ENCODE measurements at places on chromosomes 4 and X.

DNA sequence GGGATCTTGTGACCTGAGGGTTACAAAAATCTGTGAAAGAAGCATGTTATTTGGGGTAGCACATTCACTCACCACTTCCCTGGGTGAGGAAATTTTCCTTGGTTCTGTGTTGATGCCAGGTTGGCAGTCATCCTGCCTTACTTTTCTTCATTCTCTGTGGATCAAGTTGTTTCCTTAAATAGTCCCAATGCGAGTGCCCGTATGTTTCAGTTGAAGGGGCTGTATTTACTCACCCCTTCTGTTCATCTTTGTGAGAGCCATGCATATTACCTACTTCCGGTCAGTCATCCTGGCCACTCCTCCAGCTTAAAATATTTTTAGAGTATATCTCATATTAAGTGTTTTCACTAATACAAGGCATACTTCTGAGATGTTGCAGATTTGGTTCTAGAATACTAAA lies 2.6 kb upstream of the UGT2B7 start:
- DNase-seq = no peak

GRCh38 chr4:98778206-98778605 lies 119.8 kb upstream of the TSPAN5 start:
- DNase-seq = no peak

- DNase-seq = no peak
Measured at GRCh38 chrX:626745-627509, 3.7 kb upstream of the SHOX start.

DNA sequence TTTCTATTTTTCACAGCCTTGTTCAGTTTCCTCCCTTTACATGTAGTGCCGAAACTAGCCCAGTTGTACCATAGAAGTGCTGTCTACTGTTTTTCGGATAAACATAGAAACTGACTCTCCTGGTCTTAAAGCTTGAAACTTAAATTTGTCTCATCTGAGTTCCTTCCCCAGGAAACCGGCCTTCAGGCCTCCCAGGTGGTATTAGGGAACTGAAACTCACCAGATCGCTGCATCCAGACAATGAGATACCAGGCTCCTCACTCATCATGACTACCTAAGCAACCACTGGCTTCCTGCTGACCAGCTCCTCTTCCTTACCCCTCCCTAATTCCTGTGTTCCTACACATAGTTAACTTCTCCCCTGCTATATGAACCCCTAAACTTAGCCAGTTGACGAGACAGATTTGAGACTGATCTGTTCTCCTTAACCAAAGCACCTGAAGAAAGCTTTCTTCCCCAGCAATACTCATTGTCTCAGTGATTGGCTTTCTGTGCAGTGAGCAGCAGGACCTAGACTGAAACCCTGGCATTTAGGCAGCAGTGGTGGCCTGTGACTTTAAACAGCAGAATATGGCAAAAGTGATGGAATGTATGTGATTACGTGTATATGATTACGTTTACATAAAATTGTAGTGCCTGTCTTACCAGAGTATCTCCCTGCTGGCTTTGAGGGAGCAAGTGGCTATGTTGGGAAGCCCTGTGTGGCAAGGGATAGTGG lies 959.1 kb upstream of the LCORL start:
- no peak for DNase-seq

DNA sequence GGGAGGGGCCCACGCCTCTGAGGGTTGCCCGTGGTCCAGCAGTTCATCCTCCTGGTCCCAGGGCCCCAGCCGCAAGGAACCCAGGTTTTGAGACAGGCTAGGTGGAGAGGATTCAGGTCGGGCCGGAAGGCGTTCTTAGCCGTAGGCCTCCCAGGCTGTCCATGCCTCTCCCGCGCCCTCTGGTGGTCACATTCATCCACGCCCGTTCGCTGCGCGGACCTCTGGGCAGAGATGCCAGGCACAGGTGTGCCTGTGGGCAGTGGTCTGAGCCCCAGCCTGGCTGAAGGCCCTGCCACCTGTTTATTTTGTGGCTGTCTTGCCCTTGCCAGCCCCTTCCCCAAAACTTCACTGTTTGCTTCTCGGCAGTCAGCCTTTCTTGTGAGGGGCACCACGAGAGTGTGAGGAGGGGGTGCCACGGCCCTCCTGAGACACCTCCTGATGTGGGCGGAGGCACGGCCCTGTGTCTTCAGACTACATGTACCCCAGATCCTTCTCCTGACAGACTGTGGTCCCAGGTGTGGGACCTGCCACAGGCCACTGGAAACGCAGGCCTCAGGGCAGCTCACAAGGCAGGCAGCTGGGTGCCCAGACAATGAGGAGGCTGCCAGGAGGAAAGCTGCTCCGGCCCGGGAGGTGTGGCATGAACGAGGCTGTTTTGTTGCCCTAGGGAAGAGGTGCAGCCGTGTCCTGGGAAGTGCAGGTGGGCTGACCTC lies 5.0 kb downstream of the UVSSA start:
- DNase-seq = peak; percentile 63

DNA sequence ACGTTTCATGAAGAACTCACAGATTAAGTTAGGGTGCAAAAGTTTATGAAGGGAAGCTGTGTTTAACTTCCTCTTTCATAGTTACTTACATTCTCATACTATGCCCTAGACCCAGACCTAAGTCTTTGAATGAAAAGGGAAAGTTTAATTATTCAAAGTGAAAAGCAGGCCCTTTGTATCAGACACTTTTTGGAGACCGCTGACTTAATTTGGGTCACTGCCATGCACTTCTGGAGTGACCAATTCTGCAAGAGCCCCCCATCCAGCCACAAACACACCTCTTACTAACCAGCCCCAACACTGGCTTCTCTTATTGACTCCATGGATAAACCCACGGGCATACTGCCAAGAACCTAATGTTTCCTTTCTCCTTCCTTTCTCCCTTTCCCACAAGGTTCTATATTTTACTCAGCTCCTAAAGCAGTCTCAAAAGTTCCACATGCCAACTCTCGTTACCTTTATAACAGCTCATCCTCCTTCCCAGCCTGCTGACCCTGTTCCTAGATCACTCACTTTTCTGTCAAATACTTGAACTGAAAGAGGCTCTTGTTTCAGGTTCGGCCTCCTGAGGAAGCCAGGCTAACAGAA lies 34.5 kb downstream of the ABCE1 start:
- no peak for DNase-seq

GRCh38 chr4:26763648-26764047 lies 97.0 kb upstream of the STIM2 start:
- DNase-seq = no peak

DNA sequence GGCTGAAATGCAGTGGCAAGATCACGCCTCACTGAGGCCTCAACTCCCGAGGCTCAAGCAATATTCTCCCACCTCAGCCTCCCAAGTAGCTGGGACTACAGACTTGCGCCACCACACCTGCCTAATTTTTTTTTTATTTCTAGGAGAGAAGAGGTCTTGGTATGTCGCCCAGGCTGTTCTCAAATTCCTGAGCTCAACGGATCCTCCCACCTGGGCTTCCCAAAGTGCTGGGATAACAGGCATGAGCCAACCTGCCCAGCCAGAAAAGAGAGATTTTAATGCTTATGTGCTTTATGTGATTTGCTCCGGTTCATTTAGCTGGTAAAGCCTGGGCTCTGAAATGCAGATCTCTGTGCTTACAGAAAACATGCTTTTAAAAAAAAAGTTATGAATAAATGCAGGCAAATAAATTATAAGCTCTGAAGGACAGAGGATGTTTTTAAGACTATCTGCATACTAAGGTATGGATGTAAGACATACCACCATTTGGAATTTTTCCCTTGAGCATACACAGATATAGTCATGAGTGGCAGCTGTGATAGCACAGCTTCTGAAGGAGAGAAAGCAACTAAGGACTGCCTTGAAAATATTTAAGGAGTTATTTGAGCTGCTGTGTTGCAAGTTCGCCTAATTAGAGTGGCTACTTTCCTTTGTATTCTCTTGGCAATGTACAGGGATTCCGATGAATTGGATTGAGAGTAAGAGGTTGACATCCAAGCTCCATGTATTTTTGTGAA lies 13.8 kb downstream of the GUCY1B1 start:
- no peak for DNase-seq

- no peak for DNase-seq
Measured at GRCh38 chr4:71713611-71714203, 70.2 kb downstream of the GC start.

DNA sequence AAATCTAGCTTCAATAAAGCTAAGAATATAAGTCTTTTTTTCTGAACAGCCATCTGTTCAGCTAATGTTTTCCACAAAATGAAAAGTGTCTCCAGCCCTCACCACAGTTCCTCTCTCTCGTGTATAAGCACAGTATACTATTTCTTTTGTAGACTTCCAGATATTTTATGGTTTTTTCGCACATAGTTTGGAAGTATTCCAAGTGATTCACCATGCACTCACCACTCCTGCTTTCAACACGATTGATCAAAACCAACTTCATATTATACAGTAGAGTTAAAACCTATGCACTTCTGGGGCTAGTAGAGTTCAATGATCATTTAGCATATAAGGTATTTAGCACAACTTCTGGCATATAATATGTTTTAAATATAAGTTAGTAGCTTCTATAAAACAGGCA lies 105.8 kb upstream of the DCAF12L1 start:
- DNase-seq = no peak

DNA sequence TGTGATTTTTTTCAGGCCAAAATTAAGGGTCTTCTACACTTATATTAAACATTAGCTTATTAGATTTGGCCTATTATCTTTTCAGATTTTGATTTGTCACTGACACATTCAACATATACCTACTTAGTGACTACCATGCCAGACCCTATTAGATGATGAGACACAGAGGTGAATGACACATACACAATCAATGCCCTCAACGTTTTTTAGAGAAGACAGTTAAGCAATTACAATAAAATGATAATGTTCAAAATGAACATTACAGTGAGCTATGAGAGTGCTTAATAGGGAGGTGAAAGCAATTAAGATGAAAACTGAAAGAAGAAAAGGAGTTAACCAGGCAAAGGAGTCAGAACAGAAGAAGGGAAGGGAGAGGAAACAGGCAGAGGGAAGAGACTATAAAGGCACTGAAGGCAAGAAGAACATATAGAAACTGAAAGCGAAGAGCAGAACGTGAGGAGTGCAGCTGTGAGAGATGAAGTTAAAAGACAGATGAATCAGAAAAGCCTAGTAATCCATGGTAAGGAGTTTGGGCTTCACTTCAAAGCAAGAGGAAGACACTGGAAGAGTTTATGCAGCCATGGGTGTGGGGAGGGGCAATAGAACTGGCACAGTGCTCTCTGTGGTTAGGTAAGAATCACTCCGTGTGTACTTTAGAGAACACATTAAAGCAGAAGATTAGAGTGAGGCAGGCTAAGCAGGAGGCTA lies 119.0 kb downstream of the REELD1 start:
- no peak for DNase-seq

DNA sequence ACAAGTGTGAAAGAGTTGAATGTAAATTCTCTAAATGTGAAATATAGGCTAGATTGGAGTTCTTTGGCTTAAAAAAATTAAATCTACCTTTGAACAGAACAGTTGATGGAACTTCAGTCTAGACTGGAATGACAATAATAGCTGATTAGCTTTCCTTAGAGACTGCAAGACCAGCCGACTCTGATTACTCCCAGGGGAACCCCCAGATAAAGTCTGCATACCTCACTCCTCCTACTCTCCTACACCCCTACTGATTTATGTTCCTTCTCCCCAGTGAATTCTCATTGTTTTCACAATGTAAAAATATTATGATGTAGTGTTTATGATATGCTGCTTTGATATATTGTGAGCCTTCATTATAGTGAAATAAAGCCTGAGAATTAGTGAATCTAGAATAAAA lies 241.3 kb downstream of the CFAP299 start:
- no peak for DNase-seq

- no peak for DNase-seq
Measured at GRCh38 chr4:108454227-108454626, 166.1 kb upstream of the RPL34 start.

- no peak for DNase-seq
Measured at GRCh38 chrX:42540146-42540545, 237.8 kb downstream of the PPP1R2C start.

- no peak for DNase-seq
Measured at GRCh38 chr4:80007745-80008149, 65.3 kb downstream of the ANTXR2 start.

DNA sequence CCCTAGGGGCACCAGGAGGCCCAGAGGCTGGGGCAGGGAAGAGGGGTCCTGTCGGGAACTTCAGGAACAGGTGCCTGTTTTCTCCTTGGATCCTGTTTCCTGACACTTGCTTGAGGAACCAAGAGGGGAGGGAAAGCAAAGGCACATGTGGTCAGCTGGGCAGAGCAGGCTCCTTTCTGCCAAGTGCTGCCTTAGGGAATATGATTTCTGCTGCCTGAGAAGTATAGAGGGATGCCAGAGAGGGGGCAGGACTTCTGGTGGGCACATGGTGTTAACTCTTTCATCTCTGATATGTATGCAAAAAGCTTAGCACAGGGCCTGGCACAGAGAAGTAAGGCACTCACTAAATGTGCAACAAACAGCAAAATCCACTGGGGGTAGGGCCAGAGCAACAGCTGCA lies 51.2 kb upstream of the PJA1 start:
- no peak for DNase-seq

DNA sequence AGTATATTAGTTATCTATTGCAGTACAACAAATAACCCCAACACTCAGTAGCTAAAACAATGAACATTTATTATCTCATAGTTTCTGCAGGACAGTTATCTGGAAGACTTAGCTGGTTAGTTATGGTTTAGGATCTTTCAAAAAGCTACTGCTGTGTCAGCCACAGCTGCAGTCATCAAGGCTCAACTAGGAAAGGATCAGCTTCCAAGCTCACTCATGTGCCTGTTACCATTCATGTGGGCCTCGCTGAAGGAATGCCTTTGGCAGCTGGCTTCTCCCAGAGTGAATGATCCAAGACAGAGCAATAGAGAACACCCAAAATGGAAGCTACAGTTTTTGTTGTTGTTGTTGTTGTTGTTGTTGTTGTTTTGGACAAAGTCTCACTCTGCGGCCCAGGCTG lies 13.5 kb upstream of the PRSS48 start:
- DNase-seq = no peak

- no peak for DNase-seq
Measured at GRCh38 chr4:45701621-45702020, 422.2 kb downstream of the GABRG1 start.

DNA sequence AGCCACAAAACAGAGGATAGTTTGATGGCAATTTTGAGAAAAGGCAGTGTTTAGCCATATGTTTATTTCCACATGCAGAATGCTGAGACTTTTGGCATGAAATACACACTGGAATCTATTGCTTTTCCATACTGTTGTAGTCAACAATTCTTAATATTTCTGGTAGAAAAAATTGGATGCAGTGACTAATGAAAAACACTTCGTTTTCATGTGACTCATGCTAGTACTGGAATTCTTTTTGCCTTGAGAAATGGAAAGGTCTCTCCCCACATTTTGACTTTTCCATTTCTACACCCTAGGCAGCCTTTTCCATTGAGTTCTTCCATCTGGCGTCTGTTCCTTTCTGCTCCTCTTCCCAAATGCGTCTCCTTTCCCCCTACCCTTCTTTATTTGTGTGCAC lies 425.2 kb upstream of the FTHL17 start:
- no peak for DNase-seq

- no peak for DNase-seq
Measured at GRCh38 chrX:79506001-79506400, 138.9 kb upstream of the ITM2A start.

DNA sequence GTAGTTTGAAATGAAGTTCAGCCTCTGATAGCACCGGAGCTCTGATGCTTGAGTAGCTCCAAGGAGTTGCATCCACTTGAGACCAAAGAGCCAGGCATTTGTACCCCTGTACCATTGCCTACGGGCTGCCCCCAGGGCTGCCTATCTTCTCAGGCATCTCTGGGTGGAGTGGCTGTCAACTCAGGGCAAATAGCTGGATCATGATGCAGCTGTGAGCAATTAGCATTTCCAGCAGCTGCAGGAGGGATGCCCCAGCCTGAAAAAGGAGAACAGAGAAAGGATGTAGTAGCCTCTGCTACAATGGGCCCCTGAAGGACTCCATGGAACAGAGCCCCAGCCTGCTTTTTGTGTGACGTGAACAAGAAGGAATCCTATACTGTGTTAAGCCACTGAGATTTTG lies 492.6 kb downstream of the BCOR start:
- DNase-seq = no peak

Measured in occipital lobe (tissue), 3 donors.